ENCODE measurements at places on chromosomes 6 and 20. TPM values are rescaled to one million over a fixed set of nuclear protein-coding genes. Genes with fewer than 3 reads are reported as not detected.

PSORS1C2 gene
- total RNA-seq = 55.5 TPM

- no peak for DNase-seq
Measured at GRCh38 chr6:68639211-68639610, 4.1 kb downstream of the ADGRB3 start.

GRCh38 chr6:56932910-56933477 lies 21.9 kb upstream of the BEND6 start:
- DNase-seq = no peak

DNA sequence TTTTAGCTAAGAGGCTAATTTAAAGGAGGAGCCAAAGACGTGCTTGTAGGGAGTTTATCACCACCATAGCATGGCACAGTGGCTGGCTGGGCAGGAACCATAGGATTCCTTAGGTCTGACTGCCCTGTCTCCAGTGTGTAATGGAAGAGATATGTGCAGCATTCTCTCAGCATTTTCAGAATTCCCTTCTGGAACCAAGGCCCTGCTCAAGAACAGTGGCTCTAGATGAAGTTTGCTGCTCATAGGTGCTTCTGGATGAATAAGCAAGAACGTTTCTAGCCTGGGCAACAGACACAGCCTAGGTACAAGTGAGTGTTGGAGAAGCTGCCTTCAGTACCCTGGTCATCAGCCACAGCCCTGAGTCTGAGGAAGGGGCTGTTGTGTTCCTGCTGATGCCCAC lies 69.1 kb downstream of the LCA5 start:
- no peak for DNase-seq

DNA sequence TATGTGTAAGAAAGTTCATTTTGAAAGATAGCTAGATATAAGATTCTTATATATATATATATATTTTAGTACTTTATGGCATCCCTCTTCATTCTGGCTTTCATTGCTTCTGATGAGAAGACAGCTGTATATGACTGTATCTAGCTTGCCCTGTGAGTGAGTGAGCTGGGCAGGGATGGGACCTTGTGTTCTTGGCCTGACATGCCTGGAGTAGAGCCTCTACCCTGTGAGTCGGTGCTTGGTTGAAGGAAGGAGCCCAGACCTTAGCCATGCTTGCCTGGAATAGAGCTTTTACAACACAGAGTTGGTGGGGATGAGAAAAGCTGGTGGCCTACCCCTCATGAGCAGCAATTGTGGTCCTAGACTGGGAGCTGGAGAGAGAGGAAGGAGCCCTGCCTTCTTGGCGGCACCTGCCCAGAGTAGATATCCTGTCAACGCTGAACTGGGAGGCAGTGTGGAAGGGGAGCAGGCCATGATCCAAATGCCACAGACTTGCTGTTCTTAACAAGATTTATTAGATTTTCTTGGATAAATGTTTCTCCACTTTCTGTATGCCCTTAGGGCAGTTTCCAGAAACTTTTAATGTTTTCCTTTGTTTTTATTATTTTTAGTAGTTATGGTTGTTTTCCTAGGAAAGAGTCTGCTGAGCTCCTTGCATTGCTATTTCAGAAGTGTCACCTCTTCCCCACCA lies 31.6 kb downstream of the FIG4 start:
- no peak for DNase-seq

DNA sequence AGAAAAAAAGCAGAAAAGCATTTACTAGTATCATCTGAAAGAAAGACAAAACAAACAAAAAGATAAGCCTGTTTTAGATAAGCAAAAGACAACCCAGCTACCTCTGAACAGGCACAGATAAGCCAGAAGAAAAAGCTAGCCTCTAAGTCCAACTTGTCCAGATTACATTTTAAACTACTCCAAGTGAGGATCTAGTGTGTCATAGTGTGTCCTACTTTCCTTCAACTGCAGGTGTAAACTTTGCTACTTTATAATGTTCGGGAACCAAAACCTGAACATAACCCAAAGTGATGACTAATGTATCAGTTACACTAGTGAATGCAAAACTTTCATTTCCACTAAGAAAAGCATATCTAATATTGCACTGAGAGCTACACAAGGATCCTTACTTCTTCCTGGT lies 19.5 kb downstream of the ADNP start:
- DNase-seq = no peak

GRCh38 chr6:158669145-158670035 lies 19.5 kb downstream of the SYTL3 start:
- DNase-seq = peak; percentile 32

GRCh38 chr6:46222286-46222685 lies 51.5 kb upstream of the ENPP5 start:
- DNase-seq = no peak

GRCh38 chr6:11875325-11876109 lies 96.9 kb upstream of the ADTRP start:
- DNase-seq = no peak

Measured in lower leg skin (tissue), 4 donors.